ENCODE measurements at places on chromosomes 4 and X.

- DNase-seq, result no peak
Measured at GRCh38 chr4:109942292-109942926, 29.7 kb downstream of the EGF start.

GRCh38 chr4:109648266-109648996, 54.8 kb downstream of the CASP6 start:
- no peak for DNase-seq

DNA sequence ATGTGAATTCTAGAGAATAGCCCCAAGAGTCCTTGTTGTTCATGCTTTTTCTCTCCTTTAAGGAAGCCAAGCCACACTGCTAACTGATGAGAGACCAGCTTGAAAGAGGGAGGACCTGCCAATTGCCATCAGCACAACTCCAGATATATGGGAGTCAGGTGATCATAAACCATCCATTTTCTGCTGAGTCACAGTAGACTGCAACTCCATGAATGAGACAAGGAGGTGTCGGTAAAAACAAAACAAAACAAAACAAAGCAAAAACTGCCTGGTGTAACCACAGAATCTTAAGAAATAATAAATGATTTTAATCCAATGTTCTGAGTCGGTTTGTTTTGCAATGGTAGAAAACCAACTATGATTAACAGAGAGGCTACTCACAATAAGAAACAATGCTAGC, 837.3 kb downstream of the PCDH7 start:
- no peak for DNase-seq

DNA sequence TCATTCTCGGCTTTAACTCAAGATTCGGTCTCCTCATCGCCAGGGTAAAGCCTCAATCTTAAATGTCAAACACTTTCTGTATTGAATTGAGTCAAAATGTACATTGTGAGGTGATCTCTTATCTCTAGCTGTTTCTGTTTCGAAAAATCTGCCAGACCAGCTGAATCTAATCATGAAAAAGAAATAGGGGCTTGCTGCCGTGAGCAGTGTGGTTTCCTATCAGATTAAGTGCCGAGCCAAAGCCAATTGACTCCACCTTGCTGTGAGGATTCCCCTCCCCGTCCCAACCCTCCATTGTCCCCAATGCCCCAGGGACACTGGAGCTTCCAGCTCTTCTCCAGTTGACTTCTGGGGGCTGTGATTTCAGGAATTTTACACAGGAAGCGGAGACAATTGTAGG, 12.5 kb upstream of the CRLF2 start:
- DNase-seq, result no peak

GRCh38 chr4:65580551-65580950, 89.7 kb downstream of the EPHA5 start:
- no peak for DNase-seq

GRCh38 chrX:112058255-112058654, 24.3 kb downstream of the TRPC5 start:
- no peak for DNase-seq

- peak; percentile 64 for DNase-seq
Measured at GRCh38 chrX:75746891-75747639, 38.0 kb downstream of the MAGEE2 start.

DNA sequence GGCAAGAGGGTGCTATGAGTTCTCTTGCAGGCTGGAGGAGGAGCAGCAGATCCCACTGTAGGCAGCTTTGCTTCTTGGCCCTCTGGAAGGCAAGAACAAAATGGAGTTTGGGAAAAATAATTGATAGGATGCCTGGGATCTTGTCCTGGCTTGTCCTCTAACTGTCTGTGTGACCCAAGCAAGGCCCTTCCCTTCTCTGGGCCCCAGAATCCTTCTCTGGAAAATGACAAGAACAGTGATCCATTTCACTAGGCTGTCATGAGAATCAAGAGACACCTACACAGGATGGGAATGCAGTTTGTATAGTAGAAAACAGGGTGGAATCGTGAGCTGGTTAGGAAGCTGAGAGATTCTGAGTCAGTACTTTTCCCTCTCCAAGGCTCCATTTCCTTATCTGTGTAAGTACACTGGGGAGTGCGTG, 133.3 kb downstream of the PJA1 start:
- no peak for DNase-seq

GRCh38 chr4:183808097-183808456, 97.0 kb upstream of the STOX2 start:
- DNase-seq, result no peak

DNA sequence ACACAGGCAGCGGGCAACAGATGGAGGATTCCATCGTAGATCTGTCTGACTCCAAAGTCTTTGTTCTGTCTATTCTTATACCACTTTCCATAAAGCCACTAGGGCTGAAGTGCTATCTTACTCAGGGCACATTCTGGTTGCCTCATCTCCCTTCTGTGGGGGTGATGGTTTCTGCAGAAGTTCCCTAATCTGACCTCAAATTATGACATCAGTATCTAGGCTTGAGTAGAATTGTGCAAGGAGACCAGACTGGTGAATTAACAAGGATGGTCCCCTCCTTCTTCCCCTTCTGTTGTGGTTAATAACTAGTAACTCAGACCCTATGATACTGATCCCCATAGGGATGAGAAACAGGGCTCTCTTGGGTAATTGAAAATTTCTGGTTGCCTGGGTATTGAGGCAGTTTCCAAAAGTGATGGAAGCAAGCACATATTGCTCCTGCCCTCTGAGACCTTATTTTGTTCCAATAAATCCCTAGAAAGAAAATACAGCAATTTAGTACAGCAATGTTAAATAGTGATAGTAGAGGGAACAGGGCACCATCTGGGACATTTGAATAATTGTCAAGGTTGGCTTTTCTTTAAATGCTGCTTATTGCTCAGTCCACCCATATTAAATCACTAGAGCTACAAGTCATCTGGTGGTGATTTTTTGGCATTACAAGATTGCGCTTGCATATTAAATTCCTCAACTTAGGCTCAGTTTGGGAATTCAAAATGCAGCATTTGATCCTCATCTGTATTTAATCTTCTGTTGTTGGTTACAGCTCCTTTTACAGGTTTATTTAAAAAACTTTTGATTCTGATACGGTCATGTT, 57.3 kb upstream of the AP1S2 start:
- no peak for DNase-seq

- no peak for DNase-seq
Measured at GRCh38 chr4:188930822-188931221, 791.6 kb downstream of the TRIML1 start.

GRCh38 chr4:168864821-168865541, 145.1 kb downstream of the CBR4 start:
- no peak for DNase-seq

- no peak for DNase-seq
Measured at GRCh38 chr4:185931986-185932385, 120.0 kb upstream of the SORBS2 start.

DNA sequence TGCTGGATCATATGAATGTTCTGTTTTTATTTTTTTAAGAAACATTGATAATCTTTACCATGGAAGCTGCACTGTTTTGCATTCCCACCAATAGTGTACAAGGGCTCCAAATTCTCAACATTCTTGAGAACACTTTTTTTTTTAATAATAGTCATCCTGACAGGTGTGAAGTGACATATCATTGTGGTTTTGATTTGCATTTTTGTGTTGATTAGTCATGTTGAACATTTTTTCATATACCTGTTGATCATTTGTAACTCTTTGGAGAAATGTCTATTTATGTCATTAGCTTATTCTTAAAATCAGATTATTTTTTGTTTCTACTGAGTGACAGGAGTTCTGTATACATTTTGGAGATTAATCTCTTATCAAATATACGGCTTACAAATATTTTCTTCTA, 408.5 kb downstream of the GLUD2 start:
- no peak for DNase-seq

- DNase-seq, result peak; percentile 45
Measured at GRCh38 chrX:154018518-154019060, 1.1 kb downstream of the IRAK1 start.

DNA sequence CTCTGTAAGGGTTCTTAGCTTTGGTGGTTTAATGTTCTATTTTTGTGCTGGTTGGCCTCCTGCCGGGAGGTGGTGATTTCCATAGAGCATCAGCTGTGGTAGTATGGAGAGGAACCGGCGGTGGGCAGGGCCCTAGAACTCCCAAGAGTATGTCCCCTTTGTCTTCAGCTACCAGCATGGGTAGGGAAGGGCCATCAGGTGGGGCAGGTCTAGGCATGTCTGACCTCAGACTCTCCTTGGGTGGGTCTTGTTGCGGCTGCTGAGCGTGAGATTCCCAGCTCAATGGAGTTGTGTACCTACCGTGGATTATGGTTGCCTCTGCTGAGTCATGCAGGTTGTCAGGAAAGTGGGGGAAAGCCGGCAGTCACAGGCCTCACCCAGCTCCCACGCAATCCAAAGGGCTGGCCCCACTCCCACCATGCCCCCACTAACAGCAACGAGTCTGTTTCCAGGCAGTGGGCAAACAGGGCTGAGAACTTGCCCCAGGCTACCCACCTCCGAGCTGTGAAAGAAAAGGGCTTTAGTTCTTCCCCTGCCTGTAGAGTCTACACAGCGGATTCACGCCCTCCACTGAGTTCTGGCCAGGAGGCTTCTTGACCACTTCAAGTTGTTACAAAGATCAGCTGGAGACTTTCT, 235.9 kb downstream of the RPA4 start:
- DNase-seq, result no peak

DNA sequence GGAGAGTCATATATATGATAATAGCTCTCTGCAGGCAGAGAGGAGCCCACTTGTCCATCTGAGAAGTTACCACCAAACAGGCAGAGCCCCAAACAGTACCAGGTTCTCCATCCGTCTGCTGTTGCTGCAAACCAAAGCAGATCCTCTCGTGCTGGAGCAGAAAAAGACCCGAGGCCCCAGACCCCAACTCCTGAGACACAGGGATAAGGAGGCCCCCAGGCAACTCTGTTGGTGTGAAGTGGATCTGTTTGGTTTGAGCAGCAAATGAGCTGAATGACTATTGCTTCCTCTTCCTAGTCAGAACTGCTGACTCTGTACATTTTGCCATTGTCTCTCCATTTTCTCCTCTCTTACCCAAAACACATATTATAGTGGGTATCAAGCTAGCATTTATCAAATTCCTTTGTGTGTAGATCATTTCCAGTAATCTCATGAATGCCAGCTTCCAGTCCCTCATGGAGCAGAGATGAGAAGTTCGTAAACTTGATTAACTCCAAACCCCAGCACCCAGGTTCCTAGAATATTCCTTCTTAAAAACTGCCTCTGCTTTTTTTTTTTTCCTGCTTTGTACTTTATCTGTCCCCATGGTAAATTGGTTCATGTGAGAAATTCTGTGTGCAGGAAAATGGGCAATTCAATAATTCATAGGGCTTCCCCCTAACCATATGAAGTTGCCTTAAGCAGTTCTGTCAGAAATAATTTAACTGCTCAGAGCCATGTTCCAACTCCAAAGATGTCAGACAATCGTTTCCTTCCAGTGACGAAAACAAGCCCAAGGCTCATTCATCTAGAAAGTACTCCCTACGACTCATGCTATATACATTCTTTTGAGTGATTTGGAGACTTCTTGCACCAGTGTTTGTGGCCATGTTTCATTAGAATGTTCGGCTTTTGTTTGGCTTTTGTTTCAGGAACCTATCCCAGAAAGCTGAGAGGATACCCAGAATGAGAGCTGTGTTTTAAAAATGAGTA, 98.6 kb upstream of the ATXN3L start:
- DNase-seq, result no peak

DNA sequence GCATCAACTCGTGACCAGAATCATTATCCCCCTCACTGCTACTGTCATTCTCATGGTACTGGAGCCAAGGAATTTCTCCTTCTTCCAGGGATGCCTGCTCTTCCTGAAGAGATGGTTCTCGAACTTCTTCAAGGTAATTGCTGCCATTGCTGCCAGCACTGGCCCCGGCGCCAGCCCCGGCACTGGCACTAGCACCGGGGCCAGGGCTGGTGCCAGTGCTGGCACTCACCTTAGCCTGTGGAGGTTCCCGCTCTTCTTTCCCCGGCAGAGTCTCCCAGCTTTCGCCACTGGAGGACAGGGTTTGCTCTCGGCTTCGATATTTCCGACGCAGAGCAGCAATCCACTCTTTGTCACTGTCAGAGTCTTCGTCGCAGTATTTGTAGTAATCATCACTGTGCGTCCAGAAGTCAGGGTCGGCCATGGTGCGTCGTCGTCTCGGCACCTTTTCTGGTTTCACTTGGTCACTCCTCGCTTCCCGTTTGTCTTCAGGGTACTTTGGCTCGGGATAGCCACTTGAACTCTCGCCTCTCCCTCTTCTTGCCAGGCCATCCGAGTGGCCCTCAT, 3.4 kb downstream of the PJA1 start:
- DNase-seq, result no peak

DNA sequence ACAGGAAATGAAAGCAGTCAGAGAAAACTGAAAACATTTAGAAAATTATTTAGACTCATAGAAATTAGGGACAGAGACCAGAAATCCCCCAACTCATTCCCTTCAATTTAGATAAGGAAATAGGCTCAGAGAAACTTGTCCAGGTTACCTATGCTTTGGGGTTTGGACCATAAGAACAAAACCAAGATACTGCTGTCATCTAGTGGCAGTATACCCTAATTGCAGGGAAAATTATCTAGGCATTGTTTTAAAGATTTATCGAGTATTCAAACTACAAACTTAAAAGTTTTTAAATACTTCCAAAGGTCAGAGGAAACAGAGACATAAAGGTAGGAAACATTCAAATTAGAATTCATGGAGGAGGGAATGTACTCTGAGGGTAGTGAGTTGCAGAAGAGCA, 67.0 kb upstream of the KLHL13 start:
- DNase-seq, result no peak

DNA sequence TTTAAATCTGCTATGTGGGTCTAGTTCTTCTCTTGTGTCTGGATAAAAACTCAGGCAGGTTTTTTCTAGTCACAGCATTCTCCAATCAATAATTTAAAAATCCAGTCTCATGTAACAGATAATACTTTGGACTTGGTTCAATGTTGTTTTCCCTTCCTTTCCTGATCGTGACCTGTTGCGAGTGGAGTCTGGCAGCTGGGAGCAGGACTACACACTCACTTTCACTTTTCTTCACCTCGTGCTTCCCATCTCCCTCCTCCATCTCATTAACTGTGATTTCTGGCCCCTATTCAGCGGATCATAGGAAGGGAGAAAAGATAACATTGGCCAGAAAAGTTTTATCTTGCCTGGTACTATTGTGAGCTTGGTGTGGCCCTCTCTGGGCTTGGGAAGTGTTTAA, 96.6 kb upstream of the GATB start:
- DNase-seq, result no peak

DNA sequence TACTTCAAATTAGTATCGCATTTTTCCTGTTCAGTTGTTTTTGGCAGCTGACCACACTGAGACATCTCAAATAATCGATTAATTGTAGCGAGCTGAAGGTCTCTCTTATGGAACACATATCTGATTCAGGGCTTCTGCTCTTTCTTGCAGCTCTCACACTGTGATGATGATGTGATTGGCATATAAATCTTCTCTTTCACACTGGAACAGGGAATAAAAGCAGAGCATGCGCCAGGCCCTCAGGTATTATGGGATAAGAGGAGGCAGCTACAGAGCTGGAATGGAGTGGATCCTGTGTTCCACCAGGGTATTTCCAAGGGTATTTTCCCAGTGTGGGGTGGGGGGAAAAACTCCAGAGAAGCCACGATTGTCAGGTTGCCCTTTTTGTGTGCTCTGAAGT, 265.4 kb upstream of the CASK start:
- no peak for DNase-seq

DNA sequence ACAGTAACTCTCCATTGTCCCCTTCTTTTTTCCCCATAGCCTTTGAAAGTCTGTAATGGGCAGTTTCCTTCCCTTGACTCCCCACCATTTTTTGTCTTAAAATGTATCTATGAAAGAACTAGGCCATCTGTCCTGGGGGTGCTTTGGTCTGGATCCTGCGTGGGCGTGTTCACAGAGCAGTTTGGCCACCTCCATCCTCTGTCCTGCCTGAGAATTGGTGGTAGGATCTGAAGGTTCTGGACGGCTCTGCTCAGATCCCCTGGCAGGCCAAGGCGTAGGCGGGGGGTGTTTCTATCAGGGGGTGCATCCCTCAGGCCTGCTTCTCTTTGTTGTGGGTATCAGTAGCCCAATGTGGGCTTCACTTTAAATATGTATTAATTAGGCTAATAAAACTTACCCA, 107.1 kb downstream of the FAM193A start:
- DNase-seq, result no peak
